HepG2 (cell line): ENCODE measurements at places on chromosomes 4 and X. TPM values are rescaled to one million over a fixed set of nuclear protein-coding genes. Genes with fewer than 3 reads are reported as not detected.

SHROOM4 gene
- total RNA-seq: 0.15 and 0.18 TPM in 2 replicates

TIMM17B gene
- 53.4 and 56.0 TPM in 2 replicates for total RNA-seq

DNA sequence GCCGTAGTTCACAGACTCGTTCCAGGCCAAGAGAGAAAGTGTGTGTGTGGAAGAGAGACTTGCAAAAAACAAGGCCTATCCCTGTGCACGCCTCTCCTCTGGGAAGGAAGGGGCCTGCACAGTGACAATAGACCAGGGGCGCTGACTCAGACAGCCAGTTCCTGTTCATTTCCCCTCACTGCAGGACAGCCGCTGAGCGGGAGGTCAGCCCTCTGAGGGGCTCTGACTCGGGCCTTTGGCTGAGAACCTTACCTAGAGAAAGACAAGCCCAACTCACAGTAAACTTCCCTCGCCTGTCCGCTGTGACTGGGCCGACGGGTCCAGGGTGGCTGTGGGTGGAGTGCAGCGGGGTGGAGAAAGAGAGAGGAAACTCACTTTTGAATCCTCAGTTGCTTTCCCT, 52.1 kb downstream of the RTL5 start:
- H3K27ac ChIP-seq: no peak overlapping the region
- H3K36me3 ChIP-seq: no peaks in the 10 kb centered on the region
- no peak for DNase-seq

- no peak overlapping the region for H3K4me3 ChIP-seq
- peak; percentile 37 for DNase-seq
- H3K36me3 ChIP-seq: no peaks in the 10 kb centered on the region
- no peaks in the 10 kb centered on the region for H3K4me1 ChIP-seq
Observed at GRCh38 chrX:70998411-70999027, 67.6 kb upstream of the SLC7A3 start.

- no peaks in the 10 kb centered on the region for H3K36me3 ChIP-seq
- no peak overlapping the region for H3K4me3 ChIP-seq
- H3K27me3 ChIP-seq: no peaks in the 10 kb centered on the region
- H3K27ac ChIP-seq: no peak overlapping the region
Observed at GRCh38 chrX:13666836-13667235, 13.9 kb downstream of the TCEANC start.

- peaks cover 21% of the 10 kb centered on the region for H3K4me1 ChIP-seq
- H3K27ac ChIP-seq: no peak overlapping the region
- H3K27me3 ChIP-seq: peaks cover 7% of the 10 kb centered on the region; the same call in 2 of the 3 replicates
Observed at GRCh38 chr4:6578221-6578620, 3.2 kb downstream of the MAN2B2 start.

DNA sequence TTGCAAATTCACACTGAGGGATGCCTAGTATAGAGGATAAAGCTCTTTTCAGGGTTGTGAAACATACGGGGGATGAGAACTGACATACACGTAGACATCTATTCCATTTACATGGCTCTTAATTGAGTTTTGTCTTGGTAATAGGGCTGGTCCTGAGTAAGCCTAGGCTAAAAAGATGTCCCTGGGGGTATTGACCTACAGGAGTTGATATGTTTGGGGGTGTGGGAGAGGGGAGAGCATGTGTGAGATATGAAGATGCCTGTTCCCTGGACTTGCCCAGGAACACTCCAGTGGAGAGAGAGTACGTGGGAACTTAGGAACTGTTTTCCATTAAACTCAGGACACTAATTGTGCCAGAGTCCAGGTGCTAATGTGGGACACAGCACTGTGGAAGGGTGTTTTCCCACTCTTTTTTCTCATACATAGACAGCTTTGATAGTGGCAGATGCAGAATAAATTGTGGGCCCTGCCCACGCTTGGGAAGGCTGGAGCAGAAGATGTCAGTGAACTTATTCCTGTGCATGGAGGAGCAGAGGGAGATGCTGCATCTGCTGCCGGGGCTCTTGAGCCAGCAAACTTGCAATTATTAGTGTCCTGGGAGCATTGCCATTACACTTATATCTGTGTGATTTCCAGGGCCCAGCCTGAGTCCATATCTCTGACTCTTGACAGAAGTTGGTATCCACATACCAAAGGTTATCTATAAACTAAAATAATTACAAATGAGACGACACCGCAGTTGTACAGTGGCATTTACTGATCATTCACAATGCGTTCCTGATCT, 20.7 kb downstream of the SYNPO2 start:
- no peaks in the 10 kb centered on the region for H3K27me3 ChIP-seq
- H3K4me1 ChIP-seq: no peaks in the 10 kb centered on the region
- H3K36me3 ChIP-seq: no peaks in the 10 kb centered on the region
- H3K27ac ChIP-seq: no peak overlapping the region
- H3K4me3 ChIP-seq: no peak overlapping the region

DNA sequence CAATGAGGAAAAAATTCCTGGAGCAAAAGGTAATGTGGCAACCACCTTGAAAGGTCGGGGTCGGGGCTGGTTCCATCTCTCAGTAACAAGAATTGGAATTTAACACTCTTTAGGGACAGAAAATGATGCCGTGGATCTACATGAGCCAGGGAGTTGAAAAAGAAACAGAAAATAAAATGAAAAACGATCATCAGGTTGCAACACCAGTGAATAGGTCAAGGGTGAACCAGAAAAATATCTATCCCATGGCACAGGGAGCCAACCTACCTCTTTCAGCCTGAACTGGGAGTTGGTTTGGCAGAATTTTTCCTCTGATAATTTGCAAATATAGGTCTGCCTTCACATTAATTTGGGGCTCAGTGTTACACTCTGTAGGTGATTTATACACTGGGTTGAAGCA, 93.7 kb downstream of the C4orf33 start:
- no peak for DNase-seq
- no peaks in the 10 kb centered on the region for H3K27me3 ChIP-seq
- H3K4me1 ChIP-seq: no peaks in the 10 kb centered on the region
- H3K27ac ChIP-seq: no peak overlapping the region
- no peak overlapping the region for H3K4me3 ChIP-seq

- DNase-seq: no peak
- H3K36me3 ChIP-seq: peaks cover 9% of the 10 kb centered on the region
- no peaks in the 10 kb centered on the region for H3K4me1 ChIP-seq
Observed at GRCh38 chr4:4415806-4416805, 29.2 kb downstream of the NSG1 start.

DNA sequence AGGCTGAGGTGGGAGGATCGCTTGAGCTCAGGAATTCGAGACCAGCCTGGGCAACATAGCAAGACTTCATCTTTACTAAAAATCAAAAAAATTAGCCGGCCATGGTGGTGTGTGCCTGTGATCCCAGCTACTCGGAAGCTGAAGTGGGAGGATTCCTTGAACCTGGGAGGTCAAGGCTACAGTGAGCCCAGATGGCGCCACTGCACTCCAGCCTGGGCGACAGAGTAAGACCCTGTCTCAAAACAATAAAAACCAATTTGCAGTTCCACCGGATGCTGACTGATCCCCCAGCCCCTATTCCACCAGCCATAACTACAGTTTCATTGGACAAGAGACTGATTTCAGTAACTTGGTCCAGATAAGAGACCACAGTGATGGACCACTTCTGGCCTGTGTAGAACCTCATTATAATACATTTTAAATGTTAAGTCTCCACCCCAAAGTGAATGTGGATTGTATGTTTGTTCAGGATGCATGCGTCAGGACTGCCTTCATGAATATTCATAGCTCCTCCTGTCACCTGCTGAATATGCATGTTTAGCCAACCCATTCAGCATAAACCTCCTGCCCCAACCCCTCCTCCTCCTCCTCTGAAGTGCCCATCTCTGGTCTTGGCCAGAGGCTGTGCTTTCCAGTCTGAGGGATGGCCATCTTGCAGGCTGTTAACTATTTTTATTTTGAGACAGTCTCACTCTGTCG, 2.3 kb upstream of the SLBP start:
- H3K4me3 ChIP-seq: no peak overlapping the region
- no peak for DNase-seq
- H3K27ac ChIP-seq: no peak overlapping the region
- no peaks in the 10 kb centered on the region for H3K27me3 ChIP-seq

DNA sequence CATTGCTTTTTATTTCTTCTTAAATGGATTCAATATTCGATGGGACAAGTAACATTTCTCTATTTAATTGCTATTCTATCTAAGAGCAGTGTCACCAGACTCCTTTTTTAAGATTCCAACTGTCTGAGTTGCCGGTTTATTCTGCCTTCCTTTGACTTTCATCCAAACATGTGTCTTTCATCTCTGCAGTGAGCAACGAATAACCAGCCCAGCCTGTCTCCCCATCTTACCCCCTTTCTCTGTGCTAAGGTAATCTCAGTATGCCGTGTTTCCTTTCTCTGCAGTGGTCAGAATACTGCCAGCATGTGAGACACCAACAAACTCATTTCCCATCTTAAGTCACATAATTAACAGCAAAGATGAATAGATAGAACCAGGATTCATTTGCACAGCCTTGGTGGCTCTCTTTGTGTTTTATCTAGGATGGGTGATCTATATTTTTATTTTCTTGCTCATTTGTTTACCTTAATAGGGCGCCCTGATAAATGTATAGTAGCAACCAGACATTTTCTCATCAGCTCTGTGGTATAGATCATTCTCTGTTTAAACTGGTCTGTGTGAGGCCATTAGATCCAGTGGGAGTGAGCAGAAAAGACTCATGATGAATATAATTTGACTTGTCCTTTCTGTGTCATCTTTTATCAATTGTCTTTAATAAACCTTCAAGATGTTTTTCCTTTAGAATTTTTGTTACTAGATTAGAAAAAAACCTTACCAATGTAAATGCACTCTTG, 394.8 kb upstream of the IGFBP7 start:
- H3K27me3 ChIP-seq: no peaks in the 10 kb centered on the region
- H3K27ac ChIP-seq: no peak overlapping the region
- DNase-seq: no peak
- no peaks in the 10 kb centered on the region for H3K36me3 ChIP-seq
- no peaks in the 10 kb centered on the region for H3K4me1 ChIP-seq

DNA sequence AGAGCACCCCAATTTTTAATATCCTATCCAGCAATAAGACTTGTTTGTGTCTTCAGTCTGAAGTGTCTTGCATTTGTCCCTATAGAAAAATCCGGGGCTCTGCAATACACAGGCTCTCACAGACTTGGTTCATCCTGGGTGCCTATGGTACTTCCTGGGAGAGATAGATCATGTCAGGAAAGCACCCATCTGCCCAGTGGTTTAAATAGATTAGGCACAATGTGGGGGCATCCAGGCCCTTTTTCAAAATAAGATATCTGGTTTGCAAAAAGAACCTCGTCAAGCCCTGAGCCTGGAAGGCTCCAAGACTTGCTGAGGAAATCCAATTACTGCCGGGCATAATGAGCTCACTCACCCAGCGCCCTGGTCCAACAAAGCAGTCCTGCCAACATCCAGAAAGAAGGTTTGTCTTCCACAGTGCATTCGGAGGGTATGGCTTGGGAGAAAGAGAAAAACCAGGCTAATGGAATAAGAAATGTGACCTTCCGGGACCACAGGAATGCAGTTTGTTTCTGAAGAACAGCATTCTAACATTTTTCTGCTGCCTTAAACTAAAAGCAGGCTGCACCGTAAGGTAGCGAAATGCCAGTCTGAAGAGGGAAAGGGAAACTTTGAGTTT, 11.6 kb downstream of the JAKMIP1 start:
- no peaks in the 10 kb centered on the region for H3K36me3 ChIP-seq
- H3K27ac ChIP-seq: no peak overlapping the region
- peaks cover 18% of the 10 kb centered on the region; the same call in 2 of the 3 replicates for H3K27me3 ChIP-seq
- 0 out of 2 replicates have a peak, but pooled peaks cover 6% of the 10 kb centered on the region for H3K4me1 ChIP-seq
- no peak overlapping the region for H3K4me3 ChIP-seq

DNA sequence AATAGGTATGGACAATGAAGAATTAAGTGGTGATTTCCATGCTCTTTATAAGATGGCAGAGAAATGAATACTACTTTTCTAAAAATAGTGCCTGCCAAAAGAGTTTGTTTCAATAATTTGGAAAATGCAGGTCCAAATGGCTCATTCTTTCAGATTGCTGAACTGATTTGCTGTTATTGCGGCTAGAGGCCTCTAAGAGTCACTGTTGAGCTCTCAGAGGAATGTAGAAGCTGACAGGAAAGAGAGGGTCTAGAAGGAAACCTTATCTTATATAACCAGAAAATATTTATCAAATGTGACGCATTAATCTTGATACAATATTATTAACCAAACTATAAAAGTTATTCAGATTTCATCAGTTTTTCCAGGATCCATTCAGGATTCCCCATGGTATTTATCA, 65.7 kb upstream of the PAGE1 start:
- no peaks in the 10 kb centered on the region for H3K36me3 ChIP-seq
- H3K4me1 ChIP-seq: peaks cover 21% of the 10 kb centered on the region
- H3K27me3 ChIP-seq: no peaks in the 10 kb centered on the region
- DNase-seq: peak; percentile 23
- no peak overlapping the region for H3K4me3 ChIP-seq

CSN1S1 gene
- total RNA-seq: not detected in 2 replicates

GRCh38 chr4:24594887-24595286, 10.5 kb upstream of the DHX15 start:
- H3K27ac ChIP-seq: no peak overlapping the region
- H3K4me1 ChIP-seq: peaks cover 47% of the 10 kb centered on the region
- DNase-seq: peak; percentile 90
- no peaks in the 10 kb centered on the region for H3K27me3 ChIP-seq

CLCN4 gene
- 2.5 and 2.6 TPM in 2 replicates for total RNA-seq

DNA sequence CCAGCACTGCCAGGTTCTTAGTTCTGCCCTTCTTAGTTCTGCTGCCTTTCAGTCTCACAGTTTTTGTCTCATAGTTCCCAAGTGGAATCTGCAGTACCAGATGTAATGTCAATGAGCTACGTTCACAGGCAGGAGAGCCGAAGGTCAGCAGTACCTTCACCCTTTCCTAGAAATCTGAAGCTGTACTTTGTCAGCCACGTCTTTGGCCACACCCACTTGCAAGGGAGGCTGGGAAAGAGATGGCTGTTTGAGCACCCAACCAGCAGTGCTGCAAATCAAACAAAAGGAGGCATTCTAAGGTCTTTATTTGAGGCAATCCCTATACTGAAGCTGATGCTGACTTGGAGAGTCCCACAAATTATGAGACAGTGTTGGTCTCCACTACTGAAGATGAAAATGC, 199.1 kb upstream of the NPY2R start:
- no peak overlapping the region for H3K27ac ChIP-seq
- H3K27me3 ChIP-seq: no peaks in the 10 kb centered on the region
- no peak overlapping the region for H3K4me3 ChIP-seq
- no peak for DNase-seq

OTUD4 gene
- total RNA-seq: 16.1 and 21.1 TPM in 2 replicates

SHISA3 gene
- not detected in 2 replicates for total RNA-seq

GRCh38 chr4:145951931-145952330, 13.3 kb upstream of the ZNF827 start:
- DNase-seq: no peak
- no peak overlapping the region for H3K27ac ChIP-seq
- no peak overlapping the region for H3K4me3 ChIP-seq
- H3K36me3 ChIP-seq: no peaks in the 10 kb centered on the region
- H3K4me1 ChIP-seq: no peaks in the 10 kb centered on the region

- no peak for DNase-seq
- H3K4me1 ChIP-seq: no peaks in the 10 kb centered on the region
- H3K27me3 ChIP-seq: no peaks in the 10 kb centered on the region
- H3K36me3 ChIP-seq: no peaks in the 10 kb centered on the region
- no peak overlapping the region for H3K27ac ChIP-seq
Observed at GRCh38 chr4:31124008-31124585, 403.9 kb downstream of the PCDH7 start.

ZNF157 gene
- total RNA-seq: not detected in 2 replicates
